ENCODE measurements at places on chromosomes 5 and 9.

GRCh38 chr5:38445374-38446028, 110.9 kb downstream of the LIFR start:
- no peak for DNase-seq

GRCh38 chr9:613771-614347, 227.6 kb upstream of the DMRT1 start:
- DNase-seq = peak; percentile 63

GRCh38 chr9:89845321-89845720, 240.5 kb downstream of the GADD45G start:
- DNase-seq = no peak

- peak; percentile 92 for DNase-seq
Observed at GRCh38 chr5:139389701-139390638, at the start of gene MZB1. Gene MZB1, minus strand, starts transcription at chr5:139389913. Its CDS starts 57 bp downstream, at chr5:139389856.

GRCh38 chr5:137573376-137573775, 74.2 kb upstream of the SPOCK1 start:
- DNase-seq = no peak

DNA sequence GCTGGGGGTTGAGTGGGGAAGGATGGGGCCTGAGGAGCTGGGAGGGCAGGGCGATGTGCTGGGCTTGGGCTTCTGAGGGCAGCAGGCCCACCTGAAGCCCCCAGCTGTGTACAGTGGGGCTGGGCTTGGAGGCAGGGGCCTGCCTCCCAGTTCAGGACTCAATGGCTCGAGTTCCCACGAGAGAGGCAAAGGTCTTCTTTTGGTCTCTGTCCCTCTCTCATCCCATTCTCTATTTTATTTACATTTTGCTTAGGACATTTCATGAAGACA, 180.6 kb downstream of the MACROH2A1 start:
- DNase-seq = no peak

DNA sequence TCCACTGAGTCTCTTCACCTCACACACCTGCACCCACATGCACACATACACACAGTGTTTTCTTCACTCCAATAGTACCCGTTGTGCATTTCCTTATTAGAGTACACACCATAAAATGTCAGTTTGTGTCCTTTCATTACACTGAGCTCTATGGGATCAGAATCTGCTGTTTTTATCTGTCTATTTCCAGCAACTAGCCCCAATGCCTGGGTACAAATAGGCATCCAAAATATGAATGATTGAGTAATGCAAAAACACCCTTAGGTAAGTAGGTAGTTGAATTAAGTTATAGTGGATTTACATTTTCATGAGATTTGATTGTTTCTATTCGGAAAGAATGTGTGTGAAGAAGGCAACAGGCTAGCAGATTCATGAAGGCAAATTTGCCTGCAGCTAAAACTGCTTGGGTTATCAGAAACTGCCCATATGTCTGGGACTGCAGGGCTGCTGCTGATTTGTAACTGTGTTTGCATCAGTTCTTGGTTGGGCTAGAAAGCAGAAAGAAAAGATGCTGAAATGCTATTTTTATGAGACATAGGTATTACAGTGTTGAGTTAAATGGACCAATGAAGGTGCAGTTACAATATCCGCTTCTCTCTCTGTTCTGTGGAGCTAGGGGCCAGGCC, 26.9 kb downstream of the PPP3R2 start:
- no peak for DNase-seq

GRCh38 chr9:3157011-3157410, 313.1 kb upstream of the PUM3 start:
- no peak for DNase-seq

- DNase-seq = no peak
Observed at GRCh38 chr9:130414081-130414731, 30.6 kb upstream of the ASS1 start.

Measured in GM13977 (cell line).